Dermis blood vessel endothelial cell (primary cell): ENCODE measurements at places on chromosomes 5 and 9. TPM values are rescaled to one million over a fixed set of nuclear protein-coding genes. Genes with fewer than 3 reads are reported as not detected.

PCDHB15 gene
- total RNA-seq, result 0.65 and 1.0 TPM in 2 replicates

IFNB1 gene
- not detected in 2 replicates for total RNA-seq

OBP2B gene
- not detected in 2 replicates for total RNA-seq

MARCOL gene
- total RNA-seq, result not detected in 2 replicates

ECSCR gene
- total RNA-seq, result 404 and 423 TPM in 2 replicates

GALT gene
- 36.8 and 45.3 TPM in 2 replicates for total RNA-seq

RNF180 gene
- 3.2 and 6.1 TPM in 2 replicates for total RNA-seq

SH3GL2 gene
- 0.05 and 0.17 TPM in 2 replicates for total RNA-seq

GRM6 gene
- total RNA-seq, result not detected in 2 replicates

CDC20B gene
- 0.05 TPM in 1 of 2 replicates, not detected in the other for total RNA-seq

OCLN gene
- total RNA-seq, result 4.4 and 5.7 TPM in 2 replicates

PCDHB3 gene
- 0.51 TPM in 2 replicates for total RNA-seq

SEMA6A gene
- 21.1 and 38.1 TPM in 2 replicates for total RNA-seq

SEMA5A gene
- total RNA-seq, result 0.14 and 0.17 TPM in 2 replicates

MCC gene
- total RNA-seq, result 35.5 and 37.1 TPM in 2 replicates
